ENCODE measurements at places on chromosomes 4 and X.
A peak's percentile ranks its signal among the peaks of the same experiment; 100 is the strongest.

- no peaks in the 10 kb centered on the region for H3K27me3 ChIP-seq
- H3K4me1 ChIP-seq: no peaks in the 10 kb centered on the region
- H3K27ac ChIP-seq: no peak overlapping the region
- no peak for DNase-seq
Measured at GRCh38 chr4:65311120-65311519, 359.2 kb downstream of the EPHA5 start.

DNA sequence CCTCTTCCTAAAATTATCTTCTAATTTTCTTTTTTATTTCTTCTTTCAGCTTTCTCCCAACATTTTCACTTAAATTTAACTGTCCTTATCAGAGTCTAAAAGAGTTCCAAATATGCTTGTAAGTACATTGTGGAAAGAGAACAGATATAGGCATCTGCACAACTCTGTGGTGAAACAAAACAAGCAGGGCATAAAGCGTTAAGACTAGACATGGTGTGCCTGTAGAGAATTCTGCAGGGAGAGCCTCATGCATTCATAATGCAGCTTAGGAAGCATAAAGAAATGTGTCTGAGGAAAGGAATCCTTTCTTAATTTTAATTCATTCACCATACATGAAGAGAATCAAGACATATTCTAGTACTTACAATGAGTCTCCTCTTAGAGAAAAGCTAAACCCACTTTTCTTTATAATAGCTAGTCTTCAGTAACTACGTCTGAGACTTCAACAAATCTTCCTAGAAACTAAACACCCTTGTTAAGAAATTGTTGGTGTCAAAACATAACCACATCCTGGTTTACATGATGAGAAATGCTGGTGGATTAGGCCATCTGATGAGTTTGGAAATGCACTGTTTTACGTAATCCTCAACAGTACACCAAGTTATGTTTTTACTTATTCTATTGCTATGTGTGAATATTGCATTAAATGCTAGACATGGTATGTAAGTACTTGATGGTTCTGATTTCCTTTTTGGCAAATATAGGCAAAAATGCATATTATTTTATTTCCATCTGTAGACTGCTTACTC lies 307.8 kb upstream of the GIMD1 start:
- H3K36me3 ChIP-seq: no peaks in the 10 kb centered on the region
- DNase-seq: peak; percentile 3
- no peaks in the 10 kb centered on the region for H3K27me3 ChIP-seq
- H3K4me1 ChIP-seq: no peaks in the 10 kb centered on the region

DNA sequence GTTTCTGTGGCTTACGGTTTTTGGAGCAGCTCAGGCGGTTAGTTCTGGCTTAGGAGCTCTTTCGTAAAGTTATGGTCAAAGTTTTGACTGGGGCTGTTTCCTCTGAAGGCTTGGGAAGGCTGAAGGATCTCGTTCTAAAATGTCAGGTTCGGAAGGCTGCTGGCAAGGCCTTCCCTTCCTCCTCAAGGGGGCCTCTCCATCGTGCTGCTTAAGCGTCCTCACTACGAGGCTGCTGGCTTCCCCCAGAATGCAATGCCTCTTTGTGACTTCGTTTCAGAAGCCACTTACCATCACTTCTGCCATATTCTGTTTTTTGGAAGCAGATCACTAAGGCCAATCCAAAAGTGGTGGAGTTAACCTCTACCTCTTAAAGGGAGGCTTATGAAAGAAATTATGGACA lies 1196.4 kb upstream of the TENM3 start:
- DNase-seq: no peak
- H3K4me1 ChIP-seq: no peaks in the 10 kb centered on the region
- H3K36me3 ChIP-seq: no peaks in the 10 kb centered on the region

DNA sequence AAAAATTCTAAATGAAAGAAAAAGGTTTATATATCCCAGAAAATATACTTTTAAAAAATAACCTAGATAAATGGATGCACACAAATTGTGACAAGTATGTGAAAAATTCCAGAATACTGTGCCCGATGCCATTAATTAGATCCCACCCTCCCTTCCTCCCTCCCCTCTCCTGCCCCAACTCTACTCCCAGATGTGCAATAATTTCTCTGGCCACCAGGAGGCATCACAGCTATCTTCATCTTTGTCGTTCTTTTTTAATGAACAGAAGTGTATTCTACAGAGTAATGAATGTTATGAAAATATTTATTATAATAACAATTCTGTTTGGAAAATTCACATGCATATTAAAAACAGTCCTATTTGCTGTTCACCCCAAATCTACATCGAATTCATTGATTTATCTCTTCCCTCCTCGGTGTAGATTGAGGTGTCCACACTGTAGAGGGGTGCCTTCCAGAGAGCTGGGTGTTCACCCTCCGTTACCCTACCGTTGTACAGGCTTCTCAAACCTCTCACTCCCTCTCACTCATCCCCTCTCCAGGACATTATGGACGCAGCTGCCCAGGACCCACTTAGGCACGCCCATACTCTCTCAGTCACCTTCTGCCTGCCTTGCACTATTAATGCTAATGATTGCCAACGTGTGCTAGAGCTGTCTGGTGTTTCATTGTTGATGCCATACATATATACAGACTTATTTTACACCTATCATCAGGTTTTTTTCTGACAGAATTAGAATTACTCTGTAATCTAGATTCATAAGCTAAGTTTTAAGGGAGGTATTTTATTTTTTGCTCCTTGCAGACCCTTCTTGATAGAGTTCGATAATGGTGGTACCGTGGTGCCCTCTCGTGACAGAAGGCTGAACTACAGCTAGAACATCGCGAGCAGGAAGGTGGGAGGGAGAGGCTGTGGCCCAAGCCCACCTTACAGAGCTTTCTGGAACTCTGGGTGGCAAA lies 14.1 kb downstream of the RAB40AL start:
- peak overlapping the region; percentile 45 for H3K4me3 ChIP-seq
- DNase-seq: peak; percentile 37
- peaks cover 4% of the 10 kb centered on the region for H3K4me1 ChIP-seq
- H3K27ac ChIP-seq: no peak overlapping the region
- no peaks in the 10 kb centered on the region for H3K36me3 ChIP-seq
- H3K27me3 ChIP-seq: no peaks in the 10 kb centered on the region

DNA sequence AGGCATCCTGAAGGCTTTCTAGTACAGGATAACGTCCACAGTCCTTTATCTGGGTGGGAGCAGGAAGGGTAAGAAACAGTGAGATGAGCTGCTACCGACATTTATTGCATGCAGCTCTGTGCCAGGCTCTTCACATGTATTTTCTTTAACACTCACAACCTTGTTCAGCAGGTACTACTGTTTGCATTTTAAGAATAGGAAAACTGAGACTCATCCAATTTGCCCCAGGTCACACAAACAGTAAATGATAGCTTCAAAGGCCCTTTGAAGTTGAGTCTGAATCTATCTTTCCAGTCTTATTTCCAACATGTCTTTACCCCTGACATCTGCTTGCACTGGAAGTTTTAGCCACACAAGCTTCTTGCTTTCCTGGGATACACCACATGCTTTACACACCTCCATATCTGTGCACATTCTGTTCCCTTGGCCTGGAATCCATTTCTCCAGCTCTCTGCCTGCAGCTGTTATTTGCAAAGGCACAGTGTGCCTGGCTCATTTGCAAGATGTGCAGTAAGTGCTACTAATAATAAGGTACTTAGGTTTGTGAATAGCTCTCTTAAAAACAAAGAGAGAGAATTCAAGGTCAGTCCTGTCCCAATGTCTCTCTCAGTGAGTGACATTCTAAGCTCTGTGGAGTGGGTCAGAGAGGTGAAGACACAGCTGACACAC lies 61.2 kb downstream of the METTL14 start:
- no peaks in the 10 kb centered on the region for H3K4me1 ChIP-seq
- DNase-seq: no peak
- no peak overlapping the region for H3K4me3 ChIP-seq
- peaks cover 36% of the 10 kb centered on the region for H3K36me3 ChIP-seq
- no peaks in the 10 kb centered on the region for H3K27me3 ChIP-seq

DNA sequence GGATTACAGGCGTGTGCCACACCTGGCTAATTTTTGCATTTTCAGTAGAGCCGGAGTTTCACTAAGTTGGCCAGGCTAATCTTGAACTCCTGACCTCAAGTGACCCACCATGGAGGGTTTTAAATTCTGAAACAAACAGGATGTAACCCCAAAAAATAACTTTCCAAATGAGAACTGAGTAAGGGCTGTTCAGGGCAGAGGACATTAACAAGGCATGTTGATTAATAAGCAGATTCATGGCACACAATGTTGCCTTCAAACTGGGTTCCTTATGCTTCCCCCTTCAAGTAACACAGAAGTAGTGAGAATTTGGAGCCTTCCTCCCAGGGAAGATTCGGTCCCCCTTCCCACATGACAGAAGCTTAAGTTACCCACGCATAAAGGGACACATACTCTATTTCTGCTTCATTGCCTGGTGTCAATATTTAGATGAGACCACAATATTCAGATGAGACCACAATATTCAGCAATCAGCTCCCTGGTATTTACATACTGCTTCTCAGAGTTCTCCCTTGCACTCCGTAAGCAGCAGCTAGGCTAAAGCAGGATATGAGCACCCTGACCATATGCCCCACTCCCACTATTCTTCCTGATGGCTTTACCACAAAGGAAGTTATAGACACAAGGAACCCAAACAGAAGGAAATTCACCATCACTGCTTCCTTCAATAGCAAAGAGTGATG lies 21.4 kb downstream of the GRSF1 start:
- peaks cover 48% of the 10 kb centered on the region for H3K36me3 ChIP-seq
- no peak for DNase-seq
- no peaks in the 10 kb centered on the region for H3K4me1 ChIP-seq
- no peak overlapping the region for H3K4me3 ChIP-seq
- no peaks in the 10 kb centered on the region for H3K27me3 ChIP-seq

DNA sequence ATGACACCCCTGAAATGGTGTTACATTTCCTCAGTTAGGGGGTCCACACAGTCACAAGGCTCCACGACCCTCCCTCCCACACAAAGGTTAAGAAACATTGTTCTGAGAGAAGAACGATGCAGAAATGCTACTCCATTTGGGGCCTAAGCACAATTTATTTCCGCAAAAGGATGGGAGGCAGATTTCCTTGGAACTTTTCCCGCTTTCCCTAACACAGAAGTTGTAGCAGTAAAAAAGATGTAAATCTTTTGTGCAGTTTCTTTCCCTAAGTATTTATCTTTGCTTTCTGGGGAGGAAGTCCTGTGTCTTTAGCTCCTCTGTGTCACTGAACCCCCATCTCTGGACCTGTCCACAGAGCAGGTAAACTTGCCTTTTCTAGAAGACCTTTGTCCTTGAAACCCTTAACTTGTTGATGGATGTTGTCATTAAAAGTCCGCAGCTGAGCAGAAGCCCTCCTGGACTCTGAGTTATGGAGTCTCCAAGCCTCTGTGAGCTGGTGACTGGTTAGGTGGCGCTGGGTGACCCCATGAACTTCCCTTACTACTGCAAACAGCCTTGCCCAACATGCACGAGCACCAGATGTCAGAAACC lies 67.2 kb upstream of the SHISA3 start:
- H3K27me3 ChIP-seq: peaks cover 8% of the 10 kb centered on the region
- H3K36me3 ChIP-seq: no peaks in the 10 kb centered on the region
- H3K4me3 ChIP-seq: no peak overlapping the region
- H3K27ac ChIP-seq: no peak overlapping the region
- no peak for DNase-seq

GRCh38 chr4:146243141-146243882 lies 29.0 kb downstream of the REELD1 start:
- peak overlapping the region; percentile 18 for H3K4me3 ChIP-seq
- H3K4me1 ChIP-seq: peaks cover 14% of the 10 kb centered on the region
- no peaks in the 10 kb centered on the region for H3K36me3 ChIP-seq
- H3K27ac ChIP-seq: no peak overlapping the region

GRCh38 chrX:119419898-119420297 lies 20.8 kb downstream of the SLC25A43 start:
- no peak overlapping the region for H3K27ac ChIP-seq
- no peak for DNase-seq
- no peaks in the 10 kb centered on the region for H3K27me3 ChIP-seq
- no peaks in the 10 kb centered on the region for H3K36me3 ChIP-seq
- H3K4me1 ChIP-seq: no peaks in the 10 kb centered on the region
- H3K4me3 ChIP-seq: no peak overlapping the region

DNA sequence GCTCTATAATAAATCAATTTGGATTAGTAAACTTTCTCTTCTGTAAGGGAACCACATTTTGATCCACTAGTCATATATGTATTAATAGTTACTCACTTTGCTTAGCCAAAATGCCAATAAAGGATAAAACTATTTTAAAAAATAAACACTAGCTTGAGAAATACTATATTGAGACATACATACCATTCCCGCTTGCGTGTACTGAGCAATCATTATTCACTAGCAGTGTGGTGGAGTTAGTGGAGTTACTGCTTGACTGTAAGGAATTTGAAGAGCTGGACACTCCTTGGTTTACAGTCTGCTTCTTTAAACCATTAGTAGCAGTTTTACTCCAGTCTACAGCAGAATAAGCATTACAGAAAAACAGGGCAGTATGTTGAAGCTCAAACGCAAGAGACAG lies 10.8 kb upstream of the PHKA2 start:
- H3K4me1 ChIP-seq: no peaks in the 10 kb centered on the region
- no peak for DNase-seq
- H3K36me3 ChIP-seq: no peaks in the 10 kb centered on the region
- no peaks in the 10 kb centered on the region for H3K27me3 ChIP-seq
- no peak overlapping the region for H3K4me3 ChIP-seq

- H3K4me1 ChIP-seq: no peaks in the 10 kb centered on the region
- no peaks in the 10 kb centered on the region for H3K27me3 ChIP-seq
- no peak for DNase-seq
- no peak overlapping the region for H3K4me3 ChIP-seq
- no peaks in the 10 kb centered on the region for H3K36me3 ChIP-seq
Measured at GRCh38 chrX:13967636-13968035, 62.1 kb downstream of the GEMIN8 start.

DNA sequence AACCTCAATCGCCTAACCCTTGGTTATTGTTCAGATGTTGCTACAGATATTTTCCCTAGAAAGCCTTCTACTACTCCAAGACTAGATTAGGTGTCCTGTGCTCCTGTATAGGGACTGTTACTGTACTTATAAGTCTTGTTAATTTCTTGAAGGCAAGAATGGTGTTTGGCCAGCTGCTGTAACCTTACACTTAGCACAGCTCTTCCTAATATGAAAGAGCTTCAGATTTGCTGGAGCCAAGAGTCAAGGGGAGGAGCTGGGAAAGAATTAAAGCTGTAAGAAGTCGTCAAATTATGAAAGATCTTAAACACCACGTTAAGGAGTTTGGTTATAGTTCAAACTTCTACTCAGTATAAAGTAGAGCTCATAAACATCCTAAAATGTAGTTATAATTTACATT lies 245.9 kb upstream of the TLL1 start:
- no peaks in the 10 kb centered on the region for H3K27me3 ChIP-seq
- H3K36me3 ChIP-seq: no peaks in the 10 kb centered on the region
- no peak overlapping the region for H3K4me3 ChIP-seq

DNA sequence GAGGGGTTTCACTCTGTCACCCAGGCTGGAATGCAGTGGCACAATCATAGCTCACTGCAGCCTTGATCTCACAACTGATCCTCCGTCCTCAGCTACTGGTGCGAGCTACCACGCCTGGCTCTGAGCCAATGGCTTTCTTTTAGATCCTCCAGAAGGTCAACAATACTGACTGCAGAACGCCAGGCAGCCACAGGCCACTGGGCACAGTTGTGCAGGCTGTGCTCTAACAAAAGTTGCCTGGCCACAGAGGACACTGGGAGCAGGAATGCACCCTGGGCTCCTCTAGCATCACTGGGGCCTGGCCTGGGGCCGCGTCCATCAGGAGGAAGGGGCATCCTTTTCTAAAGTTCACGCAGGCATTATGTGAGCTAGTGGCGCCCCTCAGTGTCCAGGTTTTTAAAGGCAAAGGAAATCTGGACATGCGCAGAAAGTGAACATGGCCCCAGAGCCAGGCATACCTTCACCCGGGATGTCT lies 14.9 kb upstream of the PORCN start:
- H3K27me3 ChIP-seq: no peaks in the 10 kb centered on the region
- no peak overlapping the region for H3K27ac ChIP-seq
- no peak overlapping the region for H3K4me3 ChIP-seq

Measured in CD4-positive, alpha-beta T cell (primary cell).